ENCODE measurements at places on chromosomes 11 and 22.

GRCh38 chr11:117817368-117818040 lies 7.0 kb downstream of the FXYD2 start:
- peak; percentile 88 for DNase-seq

DNA sequence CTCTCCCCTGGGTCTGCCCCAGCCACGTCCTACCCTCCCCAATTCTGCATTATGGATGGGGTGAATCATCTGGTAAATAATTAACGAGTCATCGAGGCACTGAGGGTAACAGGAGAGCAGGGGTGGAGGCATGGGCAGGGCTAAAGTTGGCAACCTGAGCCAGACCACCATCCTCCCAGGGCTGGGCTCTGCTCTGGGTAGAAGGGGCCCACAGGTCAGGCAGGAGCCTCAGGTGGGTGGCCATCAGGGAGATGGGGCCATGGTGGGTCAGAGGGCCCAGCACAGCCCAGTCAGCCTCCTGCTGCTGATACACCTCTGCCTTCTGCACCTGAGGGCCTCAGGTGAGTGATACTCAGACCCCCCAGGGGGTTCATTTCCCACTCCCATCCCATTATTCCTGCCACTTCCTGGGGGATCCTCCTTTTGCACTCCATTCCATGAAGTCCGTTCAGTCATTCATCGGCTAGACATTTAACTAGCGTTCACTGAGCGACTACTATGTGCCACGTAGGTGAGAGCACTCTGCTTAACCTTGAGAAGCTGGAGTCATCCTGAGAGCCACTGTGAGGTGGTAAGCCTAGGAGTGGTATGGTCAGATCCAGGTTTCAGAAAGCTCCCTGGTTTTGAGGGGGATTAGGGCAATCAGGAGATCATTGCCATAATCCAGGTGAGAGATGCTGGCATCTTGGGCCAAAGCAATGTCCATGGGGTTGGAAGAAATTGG lies at the start of gene VSIG10L2:
VSIG10L2 (plus strand) TSS at position 248 of the 724 bp plus-strand sequence; CDS start at position 260, 12 bp downstream.
- DNase-seq, result no peak

GRCh38 chr22:40094485-40094884 lies 83.2 kb upstream of the TNRC6B start:
- no peak for DNase-seq

- DNase-seq, result no peak
Measured at GRCh38 chr11:45537614-45538013, 127.8 kb downstream of the CHST1 start.

DNA sequence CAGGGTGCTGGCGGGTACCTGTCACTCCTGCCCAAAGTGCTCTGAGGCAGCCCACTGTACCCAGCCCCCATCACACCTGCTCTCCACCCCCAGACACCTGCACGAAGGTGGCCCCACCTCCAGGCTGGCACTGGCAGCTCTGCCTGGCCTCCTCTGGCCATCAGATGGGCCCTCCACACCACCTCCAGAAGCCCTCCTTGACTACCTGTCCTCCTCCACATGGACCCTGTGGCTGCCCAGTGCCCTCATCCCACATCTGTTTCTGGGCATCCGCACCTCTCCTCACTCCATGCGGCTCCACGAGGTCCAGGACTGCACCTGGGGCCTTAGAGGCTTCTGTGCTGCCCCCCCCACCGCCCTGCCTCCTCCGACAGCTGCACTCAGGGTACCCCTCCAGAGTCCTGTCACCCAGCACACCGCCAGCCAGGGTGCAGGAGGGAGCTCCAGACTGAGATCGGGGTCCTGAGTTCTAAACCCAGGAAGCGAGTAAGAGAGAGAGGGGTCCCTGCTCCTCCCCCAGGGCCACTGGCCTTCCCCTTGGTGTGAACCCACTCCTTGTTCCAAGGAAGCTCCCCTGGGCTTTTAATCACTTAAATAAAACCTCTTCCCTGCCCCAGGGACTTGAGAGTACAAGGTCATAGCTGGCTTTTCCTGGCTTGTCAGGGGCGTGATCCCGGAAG lies 1.7 kb downstream of the CTSD start:
- peak; percentile 41 for DNase-seq

GRCh38 chr11:10305262-10305963 lies 540 bp downstream of the ADM start:
- peak; percentile 67 for DNase-seq

DNA sequence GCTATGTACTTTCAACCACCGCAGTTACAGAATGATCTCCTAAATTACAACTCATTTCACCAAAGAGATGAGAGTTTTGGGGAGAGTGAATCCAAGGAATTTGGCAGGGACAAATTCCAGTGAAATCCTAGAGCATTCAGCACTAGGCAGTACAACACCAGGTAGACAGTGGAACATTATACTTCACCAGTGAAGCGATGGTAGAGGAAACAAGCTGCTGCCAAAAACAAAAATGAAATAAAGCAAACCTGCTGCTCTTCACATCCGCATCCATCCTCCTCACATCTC lies 16.9 kb downstream of the SMCO4 start:
- no peak for DNase-seq

GRCh38 chr11:70872299-70872698 lies 380.1 kb downstream of the SHANK2 start:
- no peak for DNase-seq

GRCh38 chr11:19200410-19201201 lies 1.2 kb downstream of the CSRP3 start:
- DNase-seq, result peak; percentile 49

DNA sequence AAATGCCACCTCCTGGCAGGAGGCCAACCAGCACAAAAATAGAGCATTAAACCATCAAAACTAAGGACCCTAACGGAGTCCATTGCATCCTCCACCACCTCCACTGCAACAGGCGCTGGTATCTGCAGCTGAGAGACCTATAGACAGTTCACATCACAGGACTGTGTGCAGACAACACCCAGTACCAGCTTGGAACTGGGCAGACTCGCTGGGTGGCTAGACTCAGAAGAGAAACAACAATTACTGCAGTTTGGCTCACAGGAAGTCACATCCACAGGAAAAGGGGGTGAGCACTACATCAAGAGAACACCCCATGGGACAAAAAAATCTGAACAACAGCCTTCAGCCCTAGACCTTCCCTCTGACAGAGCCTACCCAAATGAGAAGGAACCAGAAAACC lies 11.6 kb upstream of the TMEM45B start:
- DNase-seq, result no peak

GRCh38 chr22:47213571-47214230 lies 451.3 kb downstream of the TBC1D22A start:
- no peak for DNase-seq

- no peak for DNase-seq
Measured at GRCh38 chr22:29617922-29618629, 14.6 kb downstream of the NF2 start.

GRCh38 chr11:61545341-61545740 lies 35.5 kb downstream of the SYT7 start:
- no peak for DNase-seq

DNA sequence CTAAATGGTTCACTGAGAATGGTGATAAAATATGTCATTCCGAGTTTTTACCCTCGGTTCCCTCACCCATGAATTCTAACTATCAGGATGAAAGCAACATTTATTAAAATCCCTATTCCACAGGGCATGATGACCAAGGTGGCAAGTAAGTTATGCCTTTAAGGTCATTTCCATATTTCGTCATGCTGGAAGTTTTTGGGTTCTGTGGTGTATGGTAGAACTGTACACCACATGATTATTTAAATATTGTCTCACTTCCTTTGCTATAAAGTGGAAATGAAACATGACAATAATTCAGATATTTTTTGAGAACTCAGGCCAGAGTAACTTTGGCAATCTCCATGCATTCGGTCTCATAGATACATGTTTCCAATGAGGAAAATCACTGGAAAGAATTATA lies 68.5 kb upstream of the CARD18 start:
- no peak for DNase-seq

DNA sequence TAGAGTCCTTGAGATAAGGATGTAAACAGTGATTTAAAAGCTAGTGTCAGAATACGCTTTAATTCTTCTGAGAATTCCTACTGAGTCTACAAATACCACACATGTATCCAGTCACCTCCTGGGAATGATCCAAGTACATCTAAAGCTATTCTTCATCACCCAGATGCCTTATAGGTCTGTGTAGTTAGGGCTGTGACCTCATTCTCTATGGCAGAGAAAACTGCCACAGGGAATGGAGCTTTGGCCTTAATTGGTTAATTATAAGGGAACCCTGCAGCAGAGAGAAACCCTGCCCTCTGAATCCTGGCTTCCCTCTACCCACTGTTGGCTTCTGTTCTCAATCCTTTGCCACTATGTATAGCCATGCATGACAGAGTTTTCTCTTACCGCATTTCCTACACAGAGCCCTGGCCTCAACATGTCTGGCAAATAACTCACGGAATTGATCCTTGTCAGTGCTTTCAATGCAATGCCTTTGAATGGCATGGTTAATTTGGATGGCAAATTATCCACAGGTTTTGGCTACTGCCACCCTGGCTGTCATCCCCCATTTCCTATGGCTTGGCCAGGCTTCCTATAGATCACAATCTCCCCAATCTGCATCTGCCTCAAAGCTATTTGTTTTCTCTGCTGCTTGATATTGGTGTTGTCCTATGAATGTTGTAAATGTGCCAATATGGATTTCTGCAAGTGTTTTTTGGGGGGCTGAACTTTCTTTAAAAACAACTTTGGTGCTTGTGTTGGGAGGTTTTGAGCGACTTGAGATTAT lies 2.9 kb downstream of the DIXDC1 start:
- DNase-seq, result no peak

DNA sequence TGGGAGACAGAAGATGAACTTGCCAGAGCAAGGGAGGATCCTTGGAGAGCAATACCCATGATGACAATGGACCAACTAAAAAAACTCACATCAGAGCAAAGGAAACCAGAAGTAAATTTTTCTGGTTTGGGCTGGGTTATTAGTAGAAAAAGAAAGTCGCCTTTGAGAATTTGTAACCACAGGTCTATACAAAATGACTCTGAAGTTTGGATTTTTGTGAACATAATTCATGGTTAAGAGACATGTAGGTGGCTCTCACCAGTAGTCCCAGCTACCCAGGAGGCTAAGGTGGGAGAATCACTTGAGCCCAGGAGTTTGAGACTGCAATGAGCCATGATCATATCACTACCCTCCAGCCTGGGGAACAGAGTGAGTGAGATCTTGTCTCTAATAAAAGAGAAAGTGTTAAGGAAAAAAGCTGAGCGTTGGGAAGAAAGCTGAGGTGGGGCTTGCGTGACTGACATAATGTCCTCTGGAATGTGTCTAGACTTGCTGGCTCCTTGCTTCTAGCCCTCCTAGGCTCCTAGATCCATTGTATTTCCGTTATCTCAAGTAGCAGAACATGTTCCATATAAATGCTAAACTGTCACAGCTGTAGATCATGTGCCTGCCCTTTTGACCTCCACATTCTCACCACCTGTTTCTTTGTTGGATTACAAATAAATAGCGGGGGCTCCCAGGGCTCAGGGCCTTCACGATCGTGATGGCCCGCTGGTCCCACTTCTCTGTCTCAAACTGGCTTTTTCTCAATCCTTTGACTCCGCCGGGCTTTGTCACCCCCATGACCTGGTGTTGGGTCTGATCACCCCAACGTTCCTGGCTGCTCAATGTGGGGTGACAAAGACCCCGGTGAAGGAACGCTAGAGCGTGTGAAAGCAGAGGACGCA lies 56.2 kb upstream of the SC5D start:
- no peak for DNase-seq
